Activated T-helper 1 cell treated with anti-CD3 and anti-CD28 coated beads, Interleukin-2, amount 50 U/mL, for 16 hours (primary cell): ENCODE measurements at places on chromosomes 3 and 15.

- no peak for DNase-seq
Observed at GRCh38 chr15:74427607-74428441, 5.9 kb downstream of the SEMA7A start.

GRCh38 chr3:123064914-123065313, 1.9 kb upstream of the PDIA5 start:
- DNase-seq = no peak

- no peak for DNase-seq
Observed at GRCh38 chr15:71880276-71880675, 69.9 kb downstream of the NR2E3 start.

- DNase-seq = no peak
Observed at GRCh38 chr3:179020112-179020511, 51.5 kb downstream of the ZMAT3 start.

DNA sequence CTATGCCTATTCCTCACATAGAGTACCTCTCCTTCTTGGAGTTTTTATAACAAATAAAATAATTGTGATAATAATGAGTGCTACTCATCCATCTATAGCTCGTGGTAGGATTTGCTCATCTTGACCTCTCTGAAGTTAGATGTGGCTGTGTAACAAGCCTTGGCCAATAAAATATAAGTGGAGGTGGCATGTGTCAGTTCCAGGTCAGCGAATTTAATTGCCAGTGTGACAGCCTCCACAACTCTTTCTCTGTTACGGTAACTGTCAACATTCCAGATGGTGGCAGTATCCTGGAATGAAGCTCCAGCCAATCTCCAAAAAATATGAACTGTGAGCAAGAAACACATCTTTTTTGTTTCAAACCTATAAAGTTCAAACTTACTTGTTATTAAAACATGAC, 13.8 kb downstream of the CLRN1 start:
- DNase-seq = no peak

GRCh38 chr3:177350121-177350520, 152.8 kb upstream of the TBL1XR1 start:
- DNase-seq = no peak

GRCh38 chr15:52784799-52785671, 5.1 kb downstream of the ONECUT1 start:
- no peak for DNase-seq

- DNase-seq = no peak
Observed at GRCh38 chr3:50570508-50571279, 1.4 kb downstream of the HEMK1 start.

DNA sequence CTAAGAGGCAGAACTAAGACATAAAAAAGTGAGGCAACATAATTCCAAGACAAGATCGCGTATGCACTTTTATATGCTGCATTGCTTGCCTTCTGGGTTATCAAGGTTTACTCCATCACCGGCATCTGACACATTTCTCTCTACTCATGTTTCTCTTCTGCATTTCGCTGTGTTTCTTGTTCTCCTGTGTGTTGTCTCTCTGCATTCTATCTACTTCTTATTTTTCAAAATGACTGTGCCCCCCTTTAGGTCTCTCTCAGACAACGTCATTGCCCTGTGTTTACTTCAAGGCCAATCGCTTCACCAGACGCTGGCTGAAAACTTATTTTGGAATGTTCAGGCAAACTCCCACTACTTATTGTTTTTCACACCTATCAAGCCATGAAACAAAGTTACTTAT, 280.4 kb downstream of the KCNH8 start:
- no peak for DNase-seq

GRCh38 chr3:147410116-147410525, 956 bp downstream of the ZIC1 start:
- DNase-seq = no peak

- DNase-seq = no peak
Observed at GRCh38 chr3:166425900-166426611, 588.8 kb upstream of the BCHE start.

GRCh38 chr15:73569361-73569760, 63.8 kb downstream of the NPTN start:
- no peak for DNase-seq

DNA sequence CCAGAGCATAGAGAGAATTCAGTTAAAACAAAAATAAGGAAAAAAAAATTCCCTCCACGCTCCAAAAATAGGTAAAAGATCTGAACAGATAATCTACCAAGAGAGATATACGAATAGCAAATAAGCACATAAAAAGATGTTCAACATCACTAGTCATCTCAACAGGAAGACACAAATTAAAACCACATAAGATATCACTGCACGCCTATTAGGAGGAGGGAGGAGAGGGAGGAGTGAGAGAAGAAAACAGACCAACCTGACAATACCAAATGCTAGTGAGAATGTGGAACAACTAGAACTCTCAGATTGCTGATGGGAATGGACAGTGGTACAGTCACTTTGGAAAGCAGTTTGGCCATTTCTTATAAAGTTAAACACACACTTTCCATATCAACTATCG, 212.5 kb downstream of the FMN1 start:
- no peak for DNase-seq

DNA sequence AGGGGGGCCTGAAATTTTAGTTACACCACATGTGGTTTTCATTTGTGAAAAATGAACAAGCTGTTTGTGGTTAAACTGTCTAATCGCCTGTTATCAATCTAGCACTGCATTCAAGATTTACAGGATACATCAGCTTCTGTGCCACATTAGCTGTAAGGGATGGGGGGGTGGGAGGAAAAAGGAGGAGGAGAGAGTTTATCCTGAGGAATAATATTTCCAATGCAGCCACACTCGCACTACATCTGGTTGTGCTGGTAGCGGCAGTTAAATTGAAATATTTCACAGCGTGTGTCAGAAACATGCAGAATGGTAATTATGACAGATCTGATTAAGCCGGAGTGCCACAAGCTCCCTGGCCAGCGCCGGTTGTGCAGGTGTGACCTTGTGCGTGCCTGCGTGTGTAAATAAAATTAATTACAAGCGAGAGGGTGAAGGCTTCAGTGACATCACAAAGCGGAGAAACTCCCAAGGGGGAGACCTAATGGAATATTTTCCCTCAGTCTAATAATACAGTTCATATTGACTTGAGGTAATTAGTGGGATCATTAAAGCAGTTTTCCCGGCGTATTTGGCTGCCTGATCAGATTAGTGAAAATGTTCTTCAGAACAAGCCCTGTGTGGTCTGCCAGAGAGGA, 55.5 kb downstream of the SATB1 start:
- DNase-seq = no peak

DNA sequence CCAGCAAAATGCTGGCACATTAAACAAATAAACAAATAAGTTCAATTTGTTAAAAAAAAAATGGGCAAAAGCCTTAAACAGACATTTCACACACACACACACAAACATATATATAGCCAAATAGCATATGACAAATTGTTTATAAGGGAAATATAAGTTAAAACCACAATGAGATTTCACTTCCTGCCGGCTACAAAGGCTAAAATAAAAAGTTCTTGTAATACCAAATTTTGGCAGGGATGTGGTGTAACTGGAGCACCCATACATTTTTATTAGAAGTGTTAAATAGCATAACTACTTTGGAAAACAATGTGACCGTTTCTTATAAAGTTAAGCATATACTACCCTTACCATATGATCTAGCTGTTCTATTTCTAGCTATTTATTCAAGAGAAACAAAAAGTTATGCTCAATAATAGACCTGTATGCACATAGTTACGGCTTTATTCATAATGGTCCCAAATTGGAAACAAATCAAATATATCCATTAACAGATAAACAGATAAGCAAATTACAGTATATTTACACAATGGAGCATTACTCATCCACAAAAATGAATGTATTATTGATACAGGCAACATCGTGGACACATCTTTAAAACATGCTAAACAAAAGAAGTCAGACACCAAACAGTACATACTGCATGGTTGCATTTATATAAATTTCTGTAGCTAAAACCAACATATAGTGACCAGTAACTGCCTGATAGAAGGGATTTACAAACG, 93.9 kb downstream of the EOMES start:
- DNase-seq = no peak

DNA sequence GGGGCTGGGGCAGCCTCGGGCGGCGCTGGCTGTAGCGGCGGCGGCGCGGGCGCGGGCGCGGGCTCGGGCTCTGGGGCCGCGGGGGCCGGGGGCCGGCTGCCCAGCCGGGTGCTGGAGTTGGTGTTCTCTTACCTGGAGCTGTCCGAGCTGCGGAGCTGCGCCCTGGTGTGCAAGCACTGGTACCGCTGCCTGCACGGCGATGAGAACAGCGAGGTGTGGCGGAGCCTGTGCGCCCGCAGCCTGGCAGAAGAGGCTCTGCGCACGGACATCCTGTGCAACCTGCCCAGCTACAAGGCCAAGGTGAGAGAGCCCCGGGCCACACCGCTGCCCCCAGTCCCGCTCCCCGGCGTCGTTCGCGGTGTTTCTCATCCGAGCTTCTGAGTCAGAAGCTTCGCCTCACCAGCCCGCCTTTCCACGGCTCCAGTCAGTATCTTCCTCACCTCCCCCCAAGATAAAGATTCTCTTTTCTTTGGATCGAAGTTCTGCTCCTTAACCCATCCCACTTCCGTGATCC, 600 bp downstream of the FBXO45 start:
- peak; percentile 32 for DNase-seq

DNA sequence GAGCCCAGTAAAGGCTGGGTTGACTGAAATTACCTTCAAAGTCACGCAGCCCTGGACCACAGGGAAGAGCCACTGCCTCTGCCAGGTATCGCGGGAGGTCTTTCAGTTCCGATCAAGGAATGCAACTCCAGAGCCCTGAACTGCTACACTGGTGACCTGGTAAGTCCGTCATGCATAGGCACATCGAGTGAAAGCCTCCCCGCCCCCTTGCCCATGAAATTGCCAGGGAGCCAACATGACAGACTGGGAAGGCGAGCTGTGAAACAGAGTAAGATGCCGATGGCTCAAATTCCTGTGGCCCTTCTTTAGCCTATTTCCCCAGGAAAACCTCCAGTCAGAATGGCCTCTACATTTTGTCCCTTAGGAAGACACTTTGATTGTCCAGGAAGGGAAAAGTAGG, 2.3 kb upstream of the GP5 start:
- no peak for DNase-seq

DNA sequence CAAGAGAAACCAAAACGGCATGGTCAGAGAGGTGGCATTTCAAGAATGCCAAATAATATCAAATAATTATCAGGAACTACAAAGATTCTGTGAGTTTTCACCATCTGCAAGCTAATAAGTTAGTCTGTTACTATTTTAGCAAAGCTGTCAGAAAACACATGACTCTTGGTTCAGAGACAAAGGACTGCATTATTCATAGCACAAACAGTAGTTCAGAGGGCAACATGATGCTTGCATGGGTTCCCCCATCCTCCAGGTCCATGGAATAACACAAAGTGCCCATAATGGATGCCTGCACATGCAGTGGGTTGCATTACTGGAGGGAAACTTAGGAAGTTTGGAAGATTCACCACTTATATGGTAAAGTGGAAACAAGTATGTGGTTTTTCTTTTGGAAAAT, 228.8 kb upstream of the ALCAM start:
- no peak for DNase-seq

DNA sequence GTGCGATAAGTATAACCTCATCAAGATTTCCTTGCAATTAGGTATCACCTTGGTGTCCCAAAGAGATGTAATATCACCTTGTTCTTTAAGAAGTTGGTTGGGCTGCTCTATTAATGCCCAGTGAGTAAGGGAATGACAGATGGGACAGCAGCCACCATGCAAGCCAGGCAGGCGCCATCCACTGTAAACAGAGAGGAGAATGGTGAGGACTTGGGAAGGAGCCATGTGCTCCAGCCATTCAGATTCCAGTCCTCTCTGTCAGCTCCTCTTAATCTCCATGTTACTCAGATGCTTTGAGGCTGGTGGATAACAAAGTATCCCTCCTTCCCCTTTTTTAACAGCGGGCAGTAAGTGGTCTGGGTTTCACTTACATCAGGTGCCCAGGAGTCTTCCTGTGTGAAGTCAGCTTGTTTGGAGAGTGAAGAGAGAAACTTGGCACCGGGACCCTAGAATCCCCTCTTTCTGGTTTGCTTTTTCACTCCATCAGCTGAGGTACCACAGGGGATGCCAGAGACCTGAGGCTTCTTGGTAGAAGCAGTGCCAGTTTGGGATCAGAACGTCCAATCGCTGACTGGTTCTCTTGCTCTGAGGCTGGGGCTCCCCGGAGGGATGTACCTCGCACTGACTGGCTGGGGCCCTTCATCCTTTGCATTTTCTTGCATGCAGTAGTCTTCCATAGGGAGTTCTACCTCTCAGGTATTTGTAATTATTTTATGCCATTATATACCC, 29.5 kb downstream of the SLCO3A1 start:
- no peak for DNase-seq

GRCh38 chr3:21477541-21478288, 273.3 kb downstream of the ZNF385D start:
- DNase-seq = no peak

GRCh38 chr3:136559896-136560295, 192.3 kb downstream of the STAG1 start:
- DNase-seq = no peak

GRCh38 chr15:23857028-23857641, 170.0 kb upstream of the NDN start:
- DNase-seq = no peak

- no peak for DNase-seq
Observed at GRCh38 chr3:100173961-100174360, 59.7 kb upstream of the FILIP1L start.

DNA sequence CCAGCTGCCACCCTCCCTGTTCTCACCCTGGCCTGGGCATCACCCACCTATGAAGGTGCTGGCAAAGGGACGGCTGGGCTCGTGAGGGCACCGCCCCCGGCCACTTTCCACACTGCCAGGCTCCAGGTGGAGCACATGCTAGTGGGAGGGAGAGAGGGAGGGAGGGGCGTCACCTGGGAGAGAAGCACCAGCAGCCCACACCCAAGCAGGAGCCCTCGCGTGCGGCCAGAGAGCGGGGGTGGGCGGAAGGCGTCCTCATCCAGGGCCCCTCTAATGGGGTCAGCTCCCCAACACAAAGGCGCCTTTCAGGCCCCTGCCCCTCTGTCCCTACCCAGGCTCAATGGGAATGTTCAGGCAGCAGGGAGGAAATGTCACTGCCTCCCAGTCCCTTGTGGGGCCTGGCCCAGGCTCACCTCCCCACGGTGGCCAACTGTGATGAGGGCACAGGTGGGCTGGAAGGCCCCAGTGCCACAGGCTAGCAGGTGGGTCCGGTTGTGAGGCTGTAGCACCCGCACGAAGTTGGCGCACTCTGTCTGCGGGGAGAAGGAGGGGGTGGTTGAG, 3.1 kb downstream of the SEMA3G start:
- no peak for DNase-seq

- no peak for DNase-seq
Observed at GRCh38 chr3:108297647-108298046, 1.3 kb downstream of the HHLA2 start.

DNA sequence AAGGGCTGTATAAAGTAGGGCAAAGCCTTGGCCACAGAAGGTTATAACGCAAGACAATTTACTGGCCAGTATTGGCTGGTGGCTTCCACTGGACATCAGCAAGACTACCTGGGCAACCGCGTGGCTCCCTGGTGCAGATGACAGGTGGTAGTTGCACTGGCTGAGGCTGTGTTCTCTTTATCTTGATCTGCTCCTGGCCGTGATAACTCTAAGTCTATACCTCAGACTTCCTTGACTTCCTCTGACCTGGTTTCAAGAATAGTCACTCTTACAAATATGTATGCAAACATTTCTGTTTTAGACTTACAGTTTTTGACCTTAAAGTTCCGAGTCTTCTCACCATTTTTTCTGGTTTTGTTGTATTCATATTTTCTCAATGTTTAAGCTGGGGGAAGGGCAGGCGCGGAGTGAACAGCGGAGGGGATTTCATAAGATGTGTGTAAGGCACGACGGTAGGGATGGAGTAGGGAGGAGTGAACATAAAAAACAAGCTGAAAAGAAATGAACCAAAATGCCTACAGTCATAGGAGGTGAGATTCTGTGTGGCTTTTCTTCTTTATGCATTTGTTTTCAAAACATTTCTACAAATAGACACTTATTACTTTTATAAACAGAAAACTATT, 15.2 kb upstream of the TMEM212 start:
- no peak for DNase-seq
